ENCODE measurements at places on chromosomes 3 and 15.

DNA sequence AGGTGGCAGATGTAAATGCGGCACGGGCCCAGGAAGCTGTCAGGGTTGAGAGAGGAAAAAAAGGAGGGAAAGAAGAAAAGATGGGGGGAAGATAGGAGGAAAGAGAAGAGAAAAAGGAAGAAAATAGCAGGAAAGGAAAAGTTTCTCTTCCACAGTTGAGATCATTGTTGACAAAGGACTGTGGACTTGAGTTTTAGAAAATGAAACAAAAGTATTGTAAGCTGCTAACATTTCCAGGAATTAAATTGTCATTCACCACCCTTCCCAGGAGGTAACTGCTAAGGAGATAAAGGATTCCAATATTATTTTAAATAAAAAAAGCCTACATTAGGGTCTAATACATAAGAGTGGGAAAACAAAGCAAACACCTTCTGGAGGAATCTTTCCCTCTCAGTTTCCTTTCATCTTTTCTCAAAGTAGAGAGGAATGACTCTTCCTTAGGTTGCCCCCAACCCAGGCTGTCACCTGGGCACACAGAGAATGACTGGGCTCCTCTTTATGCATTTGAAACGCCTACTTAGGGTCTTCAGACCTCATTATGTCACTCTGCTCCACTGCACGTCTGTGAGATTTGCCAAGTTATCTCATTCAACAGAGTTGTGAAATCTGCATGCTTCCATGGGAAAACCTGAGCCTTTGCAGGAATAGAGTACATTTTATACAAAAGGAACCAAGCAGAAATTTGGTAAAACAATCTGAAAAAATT lies 194.0 kb downstream of the TNIK start:
- no peak for DNase-seq

DNA sequence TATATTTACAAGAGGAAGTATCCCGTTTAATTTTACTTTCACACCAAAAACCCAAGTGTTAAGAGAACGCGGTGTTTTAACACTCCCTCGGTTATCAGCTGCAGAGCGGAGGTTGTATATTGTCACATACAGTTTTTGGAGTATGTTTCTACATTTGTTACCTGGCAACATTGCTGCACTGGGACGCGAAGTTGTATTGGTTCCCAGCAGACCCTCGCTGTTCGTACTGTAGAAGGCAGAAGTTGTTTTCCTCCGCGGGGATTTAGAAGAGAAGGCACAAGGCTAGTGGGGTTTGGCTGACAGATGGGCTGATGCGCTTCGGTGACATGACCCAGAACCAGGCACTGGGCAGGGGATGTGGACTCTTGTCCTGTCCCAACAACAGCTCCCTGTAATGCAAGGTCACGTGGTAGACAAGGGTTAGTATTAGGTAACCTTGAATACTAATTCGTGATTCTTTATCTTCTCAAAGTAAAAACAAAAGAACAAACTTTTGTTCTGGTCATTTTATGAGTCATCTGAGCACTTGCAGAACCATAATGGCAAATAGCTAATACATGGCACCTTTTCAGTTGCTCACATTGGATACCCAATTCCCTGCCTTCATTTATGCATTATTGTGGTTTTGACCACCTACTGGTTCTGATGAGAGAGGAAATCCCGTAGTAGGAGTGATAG lies 230.4 kb upstream of the BHLHE40 start:
- DNase-seq = no peak

GRCh38 chr3:48157950-48158376 lies 30.3 kb downstream of the CDC25A start:
- DNase-seq = peak; percentile 57

- DNase-seq = no peak
Measured at GRCh38 chr3:13109516-13109915, 36.3 kb upstream of the IQSEC1 start.

GRCh38 chr3:30500666-30501399 lies 105.6 kb upstream of the TGFBR2 start:
- DNase-seq = no peak

GRCh38 chr3:15771444-15771843 lies 26.3 kb downstream of the ANKRD28 start:
- no peak for DNase-seq

- DNase-seq = no peak
Measured at GRCh38 chr3:69536306-69537020, 150.6 kb upstream of the FRMD4B start.

DNA sequence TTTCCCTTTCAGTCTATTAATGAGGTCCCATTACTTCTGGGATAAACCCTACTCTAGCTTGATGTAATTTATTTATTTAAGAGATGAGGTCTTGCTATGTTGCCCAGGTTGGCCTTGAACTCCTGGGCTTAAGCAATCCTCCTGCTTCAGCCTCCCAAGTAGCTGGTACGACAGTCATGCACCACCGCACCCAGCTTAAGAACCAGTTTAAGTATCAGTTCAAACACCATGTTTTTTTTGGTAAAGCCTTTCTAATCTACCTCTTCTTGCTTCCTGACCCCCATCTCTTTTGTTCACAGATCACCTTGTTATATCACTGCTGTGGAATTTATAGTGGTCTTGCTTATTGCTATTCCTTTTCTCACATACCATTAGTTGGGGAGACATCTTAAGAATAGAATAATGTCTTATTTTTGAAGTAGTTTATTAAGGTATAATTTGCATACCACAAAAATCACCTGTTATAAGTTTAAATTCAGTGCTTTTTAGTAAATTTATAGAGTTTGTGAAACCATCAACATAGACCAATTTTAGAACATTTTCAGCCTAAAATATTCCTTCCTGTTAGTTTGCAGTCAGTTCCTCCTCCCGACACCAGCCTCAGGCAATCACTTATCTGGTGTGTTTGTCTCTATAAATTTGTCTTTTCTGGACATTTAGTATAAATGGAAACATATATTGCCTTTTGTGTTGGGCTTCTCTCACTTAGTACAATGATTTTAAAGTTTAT lies 257.9 kb downstream of the PDCD6IP start:
- no peak for DNase-seq

GRCh38 chr3:192063570-192063969 lies 602.6 kb downstream of the PYDC2 start:
- DNase-seq = no peak

DNA sequence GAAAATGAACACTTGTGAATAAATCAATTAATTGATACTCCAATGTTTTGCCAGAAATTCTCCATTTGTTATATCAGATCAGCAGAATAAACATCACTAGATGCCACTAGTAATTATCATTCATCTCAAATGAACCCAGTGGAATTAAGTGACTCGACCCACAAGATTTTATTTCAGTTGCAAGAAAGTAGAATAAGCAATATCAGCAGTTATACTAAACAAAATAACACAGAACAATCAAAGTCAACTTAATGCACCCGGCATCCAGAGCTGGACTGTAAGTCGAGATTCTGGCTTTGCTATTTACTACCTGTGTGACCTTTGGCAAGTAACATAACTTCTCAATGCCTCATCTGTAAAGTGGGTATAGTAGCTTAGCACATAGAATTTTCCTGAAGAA lies 256.5 kb downstream of the MEIS2 start:
- DNase-seq = no peak

GRCh38 chr3:122067214-122067550 lies 12.0 kb downstream of the CD86 start:
- DNase-seq = no peak

GRCh38 chr15:85543741-85544155 lies 163.3 kb downstream of the AKAP13 start:
- DNase-seq = peak; percentile 9

DNA sequence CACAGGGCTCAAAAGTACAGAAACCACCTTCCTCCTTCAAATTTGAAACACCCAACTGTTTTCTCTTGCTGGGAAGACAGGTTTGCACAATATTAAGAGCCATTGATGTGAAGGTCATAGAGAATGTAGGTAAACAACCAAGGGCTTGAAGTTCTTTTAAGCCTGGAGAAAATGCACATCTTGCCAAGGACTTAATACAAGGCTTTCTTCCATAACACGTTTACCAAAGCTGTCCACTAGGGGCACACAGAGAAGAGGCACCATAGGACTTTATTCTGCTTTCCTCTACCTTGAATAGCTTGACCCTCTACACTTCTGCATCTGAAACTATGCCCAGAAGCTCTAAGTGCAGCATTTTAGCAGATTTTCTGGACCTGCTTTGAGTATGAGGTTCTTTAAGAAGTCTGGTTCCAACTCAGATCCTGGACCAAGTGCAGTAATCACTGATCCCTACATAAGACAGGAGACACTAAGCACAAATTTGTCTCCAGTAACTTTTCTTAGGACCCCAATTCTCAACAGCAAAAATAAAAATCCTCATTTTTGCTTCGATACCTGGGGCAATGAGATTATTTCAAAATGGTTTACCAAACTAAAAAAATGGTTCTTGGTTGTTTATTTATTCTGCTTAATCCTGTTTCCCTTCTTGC lies 138.0 kb downstream of the FBN1 start:
- DNase-seq = no peak

DNA sequence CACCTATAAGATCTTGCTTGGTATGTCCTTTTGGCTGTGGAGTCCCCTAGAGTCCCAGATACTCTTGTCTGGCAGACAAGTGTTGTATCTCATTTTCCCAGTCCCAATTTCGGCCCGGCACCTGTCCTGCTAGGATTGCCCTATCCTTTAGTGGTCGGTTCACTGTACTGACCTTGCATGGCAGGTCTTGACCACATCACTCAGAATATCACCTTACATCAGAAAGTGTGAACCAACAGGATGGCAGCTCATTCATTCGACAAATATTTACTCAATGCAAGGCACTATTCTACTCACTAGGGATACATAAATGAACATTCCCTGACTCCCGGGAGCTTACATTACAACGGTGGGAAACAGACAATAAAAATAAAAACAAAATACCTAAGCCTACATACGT lies 5.7 kb upstream of the CCDC80 start:
- DNase-seq = no peak

DNA sequence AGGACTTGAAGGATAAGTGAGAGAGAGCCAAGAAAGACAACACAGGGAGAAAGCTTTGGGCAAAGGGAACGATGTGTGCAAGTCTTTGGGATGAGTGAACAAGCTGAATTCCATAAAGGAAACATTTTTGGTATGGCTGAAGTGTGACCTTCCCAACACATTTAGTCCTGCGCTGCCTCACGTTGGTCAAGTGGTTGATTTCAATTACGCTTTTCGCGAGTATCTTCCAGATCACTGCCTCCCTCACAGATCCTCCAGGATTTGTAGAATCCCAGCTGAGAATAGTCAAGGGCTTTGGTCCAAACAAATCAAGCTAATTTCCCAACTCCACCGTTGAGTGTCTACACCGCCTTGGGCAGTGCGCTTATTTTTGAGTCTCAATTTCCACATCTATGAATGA lies 338.4 kb upstream of the ADAMTS9 start:
- no peak for DNase-seq

Measured in activated CD4-positive, alpha-beta T cell treated with anti-CD3 and anti-CD28 coated beads, Interleukin-2, amount 50 U/mL, for 48 hours (primary cell).